PC-9 (cell line): ENCODE measurements at places on chromosomes 7 and 10.

DNA sequence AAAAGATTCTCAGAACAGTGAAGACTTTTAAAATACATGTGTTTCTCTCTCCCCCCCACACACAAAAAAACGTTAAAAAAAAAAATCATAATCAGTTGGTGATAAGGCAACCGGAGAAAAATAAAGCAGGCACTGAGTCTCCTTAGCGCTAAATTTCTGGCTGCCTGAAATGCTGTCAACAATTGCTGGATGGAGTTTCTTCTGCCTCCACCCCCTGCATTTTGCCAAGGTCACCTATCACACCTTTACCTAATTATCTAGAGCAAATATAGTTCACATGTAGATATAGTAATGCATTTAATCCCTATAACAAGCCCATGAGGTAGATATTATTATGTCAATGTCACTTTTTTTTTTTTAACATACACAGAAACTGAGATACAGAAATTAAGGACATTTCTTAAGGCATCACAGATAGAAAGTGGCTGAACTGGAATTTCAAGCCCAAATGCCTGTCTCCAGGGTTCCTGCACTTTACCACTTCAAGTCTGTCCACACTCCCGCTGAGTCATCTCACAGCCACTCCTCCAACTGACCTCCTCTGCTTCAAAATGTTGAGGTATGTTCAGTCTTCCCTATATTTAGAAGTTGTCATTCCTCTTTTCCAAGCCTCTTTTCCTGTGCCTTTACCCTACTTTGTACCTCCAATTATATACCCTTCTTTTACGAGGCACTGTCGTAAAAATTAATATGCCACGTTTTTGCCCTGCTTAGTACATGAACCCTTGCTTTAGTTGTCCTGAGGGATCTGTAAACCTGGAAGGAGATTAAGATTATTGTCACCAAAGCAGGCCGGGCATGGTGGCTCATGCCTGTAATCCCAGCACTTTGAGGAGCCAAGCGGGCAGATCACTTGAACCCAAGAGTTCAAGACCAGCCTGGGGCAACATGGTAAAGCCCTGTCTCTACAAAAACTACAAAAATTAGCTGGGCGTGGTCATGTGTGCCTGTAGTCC, 72.8 kb upstream of the MPP7 start:
- no peak for DNase-seq

DNA sequence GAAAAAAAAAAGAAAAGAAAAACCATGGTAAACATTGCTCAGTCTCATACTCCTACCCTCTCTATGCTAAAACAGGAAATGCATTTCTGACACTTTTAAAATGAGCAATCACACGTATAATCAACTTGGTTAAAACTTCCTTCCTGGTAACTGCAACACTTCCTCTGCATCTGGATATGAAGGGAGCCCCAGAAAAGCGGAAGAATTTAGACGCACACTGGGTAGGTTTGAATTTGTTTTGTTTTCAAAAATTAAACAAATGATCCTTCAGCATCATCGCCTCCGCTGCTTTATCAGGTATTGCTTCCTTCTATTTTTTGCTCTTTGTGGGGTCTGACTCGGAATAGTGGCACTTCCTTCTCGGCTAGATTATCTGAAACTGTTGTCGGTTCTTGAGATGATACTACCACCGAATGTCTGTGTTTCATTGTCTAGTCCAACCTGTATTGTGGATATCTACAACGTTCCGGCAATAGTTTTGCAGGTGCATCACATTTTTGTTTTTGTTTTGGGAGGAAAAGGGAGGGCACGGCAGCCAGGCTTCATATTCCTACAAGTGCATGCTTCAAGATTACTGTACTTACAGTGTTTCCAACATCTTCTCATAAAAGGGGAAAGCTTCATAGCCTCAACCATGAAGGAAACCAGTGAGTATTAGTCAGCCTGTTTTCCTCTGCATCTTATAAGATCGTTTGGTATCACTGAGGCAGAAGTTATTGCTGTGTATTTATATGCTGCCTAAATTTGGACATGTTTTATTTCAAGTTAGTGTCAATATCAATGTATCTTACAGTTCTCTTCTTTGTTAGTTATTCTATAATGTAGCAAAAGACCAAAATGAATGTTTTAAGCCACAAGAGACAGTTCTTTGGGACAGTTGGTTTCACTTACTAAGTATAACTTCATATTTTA, at the start of gene PIK3CG:
TSS of gene PIK3CG (plus strand) at position 153 of the 912 bp plus-strand sequence. CDS start 2,280 bp downstream, outside the sequence.
- no peak for DNase-seq

- DNase-seq, result peak; percentile 40
Observed at GRCh38 chr7:30412782-30413504, 65.6 kb downstream of the NOD1 start.

DNA sequence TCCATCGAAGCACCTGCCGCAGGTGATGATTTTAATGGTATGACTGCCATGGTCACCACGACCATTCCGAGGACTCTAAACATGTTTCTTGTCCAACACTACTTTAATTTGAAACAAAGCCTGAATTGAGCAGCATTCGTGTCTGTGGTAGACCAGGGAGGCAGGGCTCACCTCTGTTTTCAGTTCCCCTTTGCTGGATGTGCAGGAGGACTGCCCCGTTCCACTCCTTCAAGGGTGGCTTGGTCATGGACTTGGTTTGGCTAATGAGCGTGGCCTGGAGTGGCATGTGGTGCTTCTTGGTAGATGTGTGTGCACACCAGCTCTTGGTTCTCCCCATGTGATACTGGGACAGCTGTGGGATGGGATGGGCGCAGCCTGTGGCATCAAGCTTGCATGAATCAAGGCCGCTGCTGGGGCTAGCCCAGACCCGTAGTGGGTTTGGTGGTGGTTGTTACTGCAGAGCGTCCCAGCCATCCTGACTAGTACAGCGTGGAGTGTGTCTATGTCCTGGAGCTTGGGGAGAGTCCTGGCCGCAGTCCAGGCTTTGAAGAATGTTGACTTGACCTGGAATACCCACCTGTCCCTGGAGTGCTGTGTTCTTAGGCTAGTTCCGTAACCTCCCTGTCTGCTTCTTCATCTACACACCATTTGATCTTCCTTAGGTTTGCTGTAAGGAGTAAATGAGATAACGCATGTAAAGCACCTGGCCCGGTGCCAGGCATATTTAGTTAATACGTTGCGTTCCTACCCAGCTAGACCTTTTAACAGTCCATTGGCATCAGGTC, 34.8 kb downstream of the MGMT start:
- no peak for DNase-seq

DNA sequence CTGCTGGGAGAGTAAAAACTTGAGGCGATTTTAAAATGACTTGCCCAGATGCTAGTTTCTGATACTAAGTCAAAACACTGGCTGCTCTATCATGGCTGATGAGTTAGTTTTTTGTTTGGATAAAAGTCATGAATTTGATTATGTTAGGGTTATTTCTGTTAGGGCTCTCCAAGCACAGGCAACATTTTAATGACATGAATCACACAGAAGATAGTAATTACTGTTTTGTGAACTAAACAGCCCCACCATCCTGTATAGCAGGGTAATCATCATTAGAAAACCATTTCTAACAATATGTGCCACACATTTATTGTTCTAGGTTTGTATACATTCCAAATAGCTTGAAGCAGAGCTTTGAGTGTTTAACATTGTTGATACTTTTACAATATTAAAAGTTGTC, 750.3 kb downstream of the ANKRD7 start:
- DNase-seq, result no peak

- no peak for DNase-seq
Observed at GRCh38 chr7:46566097-46566774, 645.2 kb upstream of the IGFBP3 start.

DNA sequence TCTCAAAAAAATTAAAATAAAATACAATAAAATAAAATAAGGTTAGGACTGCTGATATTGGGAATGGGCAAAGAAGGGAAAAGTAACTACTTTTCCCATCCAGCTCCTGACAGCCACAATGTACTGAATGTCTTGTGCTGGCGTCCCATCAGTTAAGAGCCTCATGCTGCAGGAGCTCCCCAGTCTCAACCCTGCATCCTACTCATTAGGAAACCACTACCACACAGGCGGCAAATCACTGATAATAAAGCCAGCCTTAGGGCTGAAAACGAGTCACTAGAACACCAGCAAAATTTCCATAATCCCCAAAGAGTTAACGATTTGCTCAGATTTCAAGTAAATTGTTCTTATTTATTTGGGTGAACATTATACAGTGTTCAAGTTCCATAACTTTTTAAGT, 4.3 kb downstream of the YWHAG start:
- DNase-seq, result no peak

GRCh38 chr10:96073722-96074121, 30.3 kb downstream of the CCNJ start:
- DNase-seq, result no peak

DNA sequence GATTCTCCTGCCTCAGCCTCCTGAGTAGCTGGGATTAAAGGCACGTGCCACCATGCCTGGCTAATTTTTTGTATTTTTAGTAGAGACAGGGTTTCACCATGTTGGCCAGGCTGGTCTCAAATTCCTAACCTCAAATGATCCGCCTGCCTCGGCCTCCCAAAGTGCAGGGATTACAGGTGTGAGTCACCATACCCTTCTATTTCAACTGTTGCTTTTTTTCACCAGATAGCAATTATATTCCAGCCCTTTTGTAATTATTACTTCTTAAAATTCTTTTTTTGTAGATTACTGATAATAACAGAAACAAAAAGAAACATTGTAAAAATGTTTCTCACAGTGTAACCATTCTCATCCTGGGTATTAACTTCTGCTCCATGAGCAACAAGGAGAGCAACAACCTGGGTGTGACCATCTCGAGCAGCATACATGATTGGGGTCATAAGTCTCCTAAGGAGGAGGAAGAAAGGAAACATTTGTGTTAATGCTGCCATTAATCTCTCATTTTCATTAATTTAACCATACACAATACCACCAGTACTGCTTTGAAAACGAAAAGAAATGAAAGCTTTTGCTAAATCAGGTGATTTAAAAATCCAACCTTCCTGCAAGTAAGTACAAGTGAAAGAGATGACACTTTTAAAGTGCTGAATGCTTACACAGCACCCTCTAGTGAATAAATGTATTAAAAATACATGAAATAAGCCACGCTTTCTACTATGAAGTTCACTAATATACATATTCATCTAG, 41.8 kb downstream of the ASZ1 start:
- DNase-seq, result no peak

GRCh38 chr7:53325061-53325460, 289.6 kb downstream of the POM121L12 start:
- DNase-seq, result peak; percentile 73

DNA sequence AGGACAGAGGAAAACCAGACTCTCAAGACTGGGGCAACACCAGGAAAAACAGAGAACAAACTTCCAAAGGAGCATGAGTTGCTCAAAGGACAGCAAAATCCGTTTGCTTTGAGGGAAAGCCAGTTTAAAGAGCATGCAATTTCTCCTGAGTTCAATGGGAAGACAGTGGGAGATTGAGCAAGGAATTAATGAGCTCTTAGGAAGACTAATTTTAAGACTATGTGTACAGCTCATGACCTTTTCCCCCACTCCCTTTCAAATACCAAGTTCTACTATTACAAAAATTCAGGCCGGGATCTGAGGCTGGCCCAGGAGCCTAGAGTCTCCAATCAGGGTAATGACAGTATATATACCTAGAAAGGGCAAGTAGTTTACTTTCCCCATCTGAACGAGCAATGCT, 79.2 kb downstream of the EPDR1 start:
- no peak for DNase-seq

DNA sequence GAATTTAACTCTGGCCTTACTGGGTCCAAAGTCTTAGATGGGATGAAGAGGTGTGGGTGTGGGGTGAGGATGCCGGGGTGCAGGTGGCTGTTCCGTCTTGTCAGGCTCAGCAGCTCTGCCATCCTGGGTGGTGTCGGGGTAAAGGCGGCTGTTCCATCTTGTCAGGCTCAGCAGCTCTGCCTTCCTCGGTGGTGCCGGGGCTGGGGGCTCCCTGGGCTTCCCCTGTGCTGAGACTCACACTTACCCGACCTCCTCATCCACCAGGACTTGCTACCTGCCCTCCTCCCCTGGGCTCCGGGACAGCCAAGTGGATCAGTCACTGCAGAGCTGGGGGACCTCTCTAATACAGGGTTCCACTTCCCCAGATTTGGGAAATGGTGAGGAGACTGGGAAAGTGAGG, 244.3 kb upstream of the SHH start:
- DNase-seq, result no peak

DNA sequence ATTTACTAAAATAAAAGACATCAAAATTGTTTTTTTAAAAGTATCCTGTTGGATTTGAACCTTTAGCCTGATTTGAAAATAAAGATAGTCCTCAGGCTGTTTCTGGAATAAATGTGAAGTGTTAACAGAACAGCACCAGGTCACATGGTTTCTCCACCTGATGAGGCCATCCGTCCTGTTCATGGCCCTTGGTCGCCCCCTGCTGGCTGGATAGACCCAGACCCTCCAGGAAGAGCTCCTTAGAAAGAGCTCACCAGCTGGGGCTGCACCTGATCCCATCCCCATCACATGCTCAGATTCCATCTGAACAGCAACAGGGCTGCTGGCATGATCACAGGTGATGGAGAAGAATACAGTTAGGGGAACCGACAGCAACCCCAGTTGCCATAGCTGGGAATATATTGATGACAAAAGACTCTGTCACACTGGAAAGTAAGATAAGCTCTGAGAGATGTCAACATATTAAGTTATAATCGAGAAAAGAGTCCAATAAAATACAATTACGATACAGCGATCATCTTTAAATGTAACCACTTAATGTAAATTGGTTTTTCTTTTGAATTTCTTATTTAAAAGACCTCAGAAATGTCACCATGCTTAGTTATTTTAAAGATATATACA, 4.8 kb downstream of the OR2A14 start:
- DNase-seq, result peak; percentile 53

DNA sequence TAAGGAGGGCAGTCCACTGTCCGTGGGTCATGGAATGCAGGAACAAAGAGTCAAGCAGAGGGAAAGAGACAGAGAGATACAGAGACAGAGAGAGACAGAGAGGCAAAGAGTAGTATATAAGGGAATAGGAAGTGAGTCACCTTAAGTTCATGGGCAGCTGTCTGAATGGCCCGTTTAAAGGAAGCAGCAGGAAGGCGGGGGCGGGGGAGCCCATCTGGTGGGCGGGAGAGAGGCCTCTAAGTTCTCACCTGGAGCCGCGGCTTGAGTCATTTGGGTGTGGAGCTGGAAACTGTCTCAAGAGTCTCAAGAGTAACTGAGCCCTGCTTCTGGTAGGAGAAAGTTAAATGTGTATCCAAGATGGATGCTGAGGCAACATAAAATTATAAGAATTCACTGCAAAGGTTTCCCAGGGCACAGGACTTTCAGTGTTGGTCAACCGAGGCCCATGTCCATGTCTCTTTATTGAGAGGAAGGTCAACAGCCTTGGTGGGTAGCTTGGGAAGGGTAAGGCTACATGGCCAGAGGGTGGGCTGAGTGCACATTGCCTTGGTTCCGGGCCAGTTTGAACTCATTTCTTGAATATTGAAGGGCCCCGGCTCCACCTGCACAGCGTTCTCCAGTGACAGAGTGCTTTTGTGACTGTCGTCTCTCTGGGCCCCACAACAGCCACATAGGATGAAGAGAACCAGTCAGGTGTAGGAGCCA, 85.5 kb upstream of the CACUL1 start:
- peak; percentile 44 for DNase-seq
